Endothelial cell (in vitro differentiated cells): ENCODE measurements at places on chromosomes 1 and 21. TPM values are rescaled to one million over a fixed set of nuclear protein-coding genes. Genes with fewer than 3 reads are reported as not detected.

DNA sequence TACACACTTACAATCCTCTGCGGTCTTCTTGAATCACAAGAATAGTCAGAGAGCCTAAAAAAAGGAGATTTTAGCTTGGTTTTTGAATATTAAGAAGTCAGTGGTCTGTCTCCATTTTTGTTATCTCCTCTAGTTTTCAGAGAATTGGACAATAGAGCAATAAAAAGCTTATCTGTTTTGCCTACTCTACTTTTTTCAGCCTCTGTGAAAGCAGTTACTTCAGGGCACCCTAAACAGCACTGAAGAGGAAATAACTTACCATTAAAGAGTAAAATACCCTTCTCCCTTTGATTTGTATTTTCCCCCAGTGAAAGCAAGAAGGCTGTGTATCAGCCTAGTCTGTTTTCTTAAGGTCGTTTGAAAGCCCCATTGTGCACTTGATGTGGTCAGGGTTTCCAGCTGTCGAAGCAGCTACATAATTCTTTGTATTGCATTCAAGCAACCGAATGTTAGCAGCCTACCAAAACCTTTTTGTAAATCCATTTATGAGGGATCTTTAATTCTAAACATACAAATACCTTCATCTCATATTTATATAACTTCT is 1.0 kb downstream of the NTMT2 start:
- no peak overlapping the region for H3K27ac ChIP-seq
- H3K4me1 ChIP-seq: peaks cover 3% of the 10 kb centered on the region
- H3K27me3 ChIP-seq: no peaks in the 10 kb centered on the region

DNA sequence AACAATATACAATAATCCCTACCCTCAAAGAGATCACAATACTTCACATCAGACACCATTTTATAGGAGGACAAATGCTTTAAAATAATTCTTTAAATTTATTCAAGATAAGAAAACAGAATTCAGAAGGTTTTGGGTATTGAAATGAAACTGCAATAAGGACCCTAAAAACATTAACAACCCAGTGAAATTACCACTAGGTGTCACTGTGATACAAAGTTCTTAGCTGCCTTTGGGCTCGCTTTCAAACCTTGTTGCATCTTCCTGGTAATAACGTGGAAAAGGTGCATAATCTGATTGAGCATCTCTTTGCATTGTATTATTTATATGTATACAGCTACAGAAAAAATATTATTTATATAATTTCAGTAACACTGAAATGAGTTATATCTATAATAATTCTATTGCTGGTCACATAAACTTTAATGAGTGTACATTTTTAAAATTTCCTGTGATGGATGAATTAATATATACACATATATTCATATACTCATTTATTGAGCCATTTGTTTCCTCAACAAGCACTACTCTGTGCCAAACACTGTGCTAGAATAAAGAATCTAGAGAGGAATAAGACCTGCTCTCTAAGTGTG is 185.2 kb downstream of the FAF1 start:
- no peaks in the 10 kb centered on the region for H3K27me3 ChIP-seq
- H3K36me3 ChIP-seq: no peaks in the 10 kb centered on the region
- H3K4me3 ChIP-seq: no peak overlapping the region
- peaks cover 3% of the 10 kb centered on the region for H3K4me1 ChIP-seq
- DNase-seq: peak; percentile 11
- H3K27ac ChIP-seq: no peak overlapping the region

KCNE1 gene
- total RNA-seq: 0.26 TPM

GRCh38 chr1:37724575-37724974 is 32.3 kb downstream of the CDCA8 start:
- H3K4me1 ChIP-seq: no peaks in the 10 kb centered on the region
- no peaks in the 10 kb centered on the region for H3K36me3 ChIP-seq
- no peak overlapping the region for H3K4me3 ChIP-seq
- H3K27ac ChIP-seq: no peak overlapping the region

DNA sequence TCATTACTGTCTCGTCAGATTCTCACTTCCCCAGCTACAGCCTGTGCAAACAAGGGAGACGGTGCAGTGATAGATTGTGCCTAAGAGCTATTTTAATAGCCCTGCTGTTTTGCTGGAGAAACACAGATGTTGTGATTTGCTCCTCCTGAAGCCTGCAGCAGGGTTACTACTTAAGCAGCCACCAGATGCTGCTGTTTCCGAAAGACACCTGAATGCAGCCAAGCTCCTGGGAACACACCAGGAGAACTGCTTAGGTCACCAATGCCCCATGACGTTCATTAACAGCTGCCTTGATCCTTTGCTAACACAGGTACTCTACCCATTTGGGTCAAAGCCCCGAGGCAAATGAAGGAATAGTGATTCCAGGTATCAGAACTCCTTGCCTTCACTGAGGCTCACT is 411.8 kb upstream of the DAB1 start:
- no peak for DNase-seq
- H3K36me3 ChIP-seq: peaks cover 6% of the 10 kb centered on the region
- no peak overlapping the region for H3K4me3 ChIP-seq
- H3K27me3 ChIP-seq: no peaks in the 10 kb centered on the region

PLA2G2D gene
- not detected for total RNA-seq

DNA sequence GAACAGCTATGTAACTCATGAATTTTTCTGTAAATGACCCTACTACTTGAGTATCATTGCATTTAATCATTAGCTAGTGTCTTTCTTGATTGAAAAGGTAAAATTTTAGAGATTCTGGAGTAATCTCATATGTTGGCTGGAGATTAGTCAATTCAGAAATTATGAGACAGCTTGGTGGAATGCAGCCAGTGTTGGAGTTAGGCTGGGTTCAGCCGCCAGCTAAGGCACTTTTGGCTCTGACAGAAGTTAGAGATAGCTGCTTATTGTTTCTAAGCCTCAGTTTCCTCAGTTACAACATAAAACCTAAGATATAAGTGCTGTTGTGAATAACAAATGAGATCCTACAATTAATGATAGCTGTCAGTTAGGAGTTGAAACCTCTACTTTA is 49.4 kb downstream of the TBCE start:
- no peaks in the 10 kb centered on the region for H3K36me3 ChIP-seq
- H3K27ac ChIP-seq: no peak overlapping the region
- H3K27me3 ChIP-seq: peaks cover 4% of the 10 kb centered on the region
- no peak overlapping the region for H3K4me3 ChIP-seq

SLC35F3 gene
- total RNA-seq: 0.36 TPM

DNA sequence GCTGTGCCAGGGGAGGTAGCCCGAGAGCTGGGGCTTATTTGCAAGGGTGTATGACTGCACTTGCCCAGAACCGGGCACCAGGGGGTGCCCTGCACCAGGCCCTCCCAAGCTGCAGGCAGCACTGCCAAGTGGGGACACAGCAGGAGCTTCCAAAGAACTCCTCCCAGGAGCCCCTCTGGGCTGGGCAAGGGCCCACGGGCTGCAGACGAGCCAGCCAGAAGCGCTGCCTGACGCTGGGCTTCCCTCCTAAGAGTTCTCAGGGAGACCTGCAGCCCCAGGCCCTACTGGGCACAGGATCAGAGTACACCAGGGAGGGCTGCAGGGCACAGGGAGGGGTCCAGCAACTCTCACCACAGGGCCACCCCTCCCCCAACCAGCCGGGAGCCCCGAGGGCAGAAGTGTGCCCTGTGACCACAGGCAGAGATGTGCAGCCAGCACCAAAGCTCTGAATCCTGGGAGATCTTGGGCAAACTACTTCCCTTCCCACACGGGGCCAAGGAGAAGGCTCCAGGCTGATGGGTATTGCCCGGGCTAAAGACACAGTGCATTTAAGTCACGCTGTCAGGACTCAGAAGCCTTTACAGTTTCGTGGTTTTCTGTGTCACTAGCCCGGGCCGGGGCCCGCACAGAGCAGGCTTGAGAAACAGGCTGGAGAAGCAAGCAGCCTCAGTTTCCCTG is 63.4 kb downstream of the KCNAB2 start:
- peak; percentile 42 for DNase-seq
- H3K4me1 ChIP-seq: peaks cover 5% of the 10 kb centered on the region
- H3K36me3 ChIP-seq: no peaks in the 10 kb centered on the region
- no peak overlapping the region for H3K27ac ChIP-seq
- no peak overlapping the region for H3K4me3 ChIP-seq

- peaks cover 16% of the 10 kb centered on the region for H3K36me3 ChIP-seq
- H3K4me3 ChIP-seq: no peak overlapping the region
- peaks cover 10% of the 10 kb centered on the region for H3K4me1 ChIP-seq
- H3K27me3 ChIP-seq: peaks cover 11% of the 10 kb centered on the region
- no peak overlapping the region for H3K27ac ChIP-seq
- no peak for DNase-seq
These were observed 6.2 kb downstream of the PROX1 start for GRCh38 chr1:213993929-213994328.

GRCh38 chr1:1758059-1758621 is 20.1 kb downstream of the NADK start:
- peaks cover 35% of the 10 kb centered on the region for H3K36me3 ChIP-seq
- peaks cover 5% of the 10 kb centered on the region for H3K27me3 ChIP-seq
- H3K4me1 ChIP-seq: no peaks in the 10 kb centered on the region
- no peak for DNase-seq

F5 gene
- not detected for total RNA-seq

- no peak overlapping the region for H3K27ac ChIP-seq
- H3K27me3 ChIP-seq: no peaks in the 10 kb centered on the region
- no peak for DNase-seq
- H3K4me3 ChIP-seq: no peak overlapping the region
- peaks cover 17% of the 10 kb centered on the region for H3K4me1 ChIP-seq
These were observed 36.6 kb downstream of the HUNK start for GRCh38 chr21:31909153-31910073.

DNA sequence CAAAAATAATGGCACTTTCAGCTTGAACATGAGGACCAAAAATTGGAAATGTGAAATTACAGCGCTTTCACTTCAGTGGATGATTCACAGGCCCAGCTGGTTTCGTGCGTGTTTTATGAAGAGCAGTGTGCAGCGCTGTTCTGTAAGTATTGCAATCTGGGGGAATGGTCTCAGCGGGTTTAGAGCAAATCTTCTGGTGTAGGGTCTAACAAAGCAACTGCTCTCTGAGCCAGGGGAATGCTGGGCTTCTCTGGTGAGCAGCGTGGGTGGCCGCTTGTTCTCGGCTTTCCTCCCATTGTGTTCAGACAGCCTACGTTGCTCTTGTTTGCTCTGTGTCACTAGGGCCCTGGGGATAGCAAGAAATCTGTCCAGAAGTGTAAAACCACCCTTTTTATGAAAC is 42.4 kb upstream of the GADD45A start:
- peaks cover 8% of the 10 kb centered on the region for H3K4me1 ChIP-seq
- H3K36me3 ChIP-seq: no peaks in the 10 kb centered on the region
- H3K27me3 ChIP-seq: no peaks in the 10 kb centered on the region
- peak overlapping the region; percentile 65 for H3K27ac ChIP-seq
- DNase-seq: peak; percentile 24

DNA sequence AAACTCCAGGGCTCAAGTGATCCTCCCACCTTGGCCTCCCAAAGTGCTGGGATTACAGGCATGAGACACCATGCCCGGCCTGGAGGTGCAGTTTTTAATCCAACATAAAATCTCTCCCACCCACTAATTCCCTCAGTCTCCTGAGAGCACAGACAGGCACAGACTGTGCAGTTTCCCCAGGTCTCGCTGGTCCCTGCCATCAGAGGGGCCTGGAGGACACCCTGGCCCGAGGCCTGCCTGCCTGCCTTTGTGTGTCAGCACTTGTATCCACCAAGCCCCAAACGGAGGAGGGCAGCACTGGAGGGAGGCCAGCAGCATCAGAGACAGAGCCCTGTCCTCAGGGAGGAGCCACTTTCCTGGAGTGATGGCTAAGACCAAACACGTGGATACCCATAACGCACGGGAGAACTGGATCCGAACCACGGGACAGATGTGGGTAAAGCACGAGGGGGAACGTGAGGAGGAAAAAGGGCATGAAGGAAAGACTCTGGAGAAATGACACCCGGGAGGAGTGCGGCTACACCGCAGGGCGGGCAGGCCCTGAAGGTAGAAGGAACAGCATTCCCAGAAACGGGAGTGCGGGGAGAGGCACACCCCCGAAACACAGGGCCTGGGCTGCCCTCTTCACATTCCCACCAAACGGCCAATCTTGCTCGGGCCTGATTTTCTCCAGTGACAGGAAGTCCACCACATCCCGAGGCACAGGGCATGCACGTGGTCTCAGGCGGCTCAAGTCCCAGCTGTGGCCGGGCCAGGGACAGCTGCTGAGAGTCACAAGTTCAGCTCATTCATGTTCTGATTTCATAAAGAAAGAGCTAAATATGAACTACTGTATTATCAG is 29.7 kb downstream of the NPHP4 start:
- H3K27ac ChIP-seq: no peak overlapping the region
- no peak for DNase-seq
- no peak overlapping the region for H3K4me3 ChIP-seq
- H3K36me3 ChIP-seq: peaks cover 14% of the 10 kb centered on the region
- no peaks in the 10 kb centered on the region for H3K4me1 ChIP-seq

GRCh38 chr1:28456078-28456477 is 49.8 kb upstream of the RCC1 start:
- DNase-seq: no peak
- peaks cover 10% of the 10 kb centered on the region for H3K36me3 ChIP-seq
- peaks cover 46% of the 10 kb centered on the region for H3K4me1 ChIP-seq
- peak overlapping the region; percentile 56 for H3K4me3 ChIP-seq
- peak overlapping the region; percentile 89 for H3K27ac ChIP-seq
- H3K27me3 ChIP-seq: peaks cover 12% of the 10 kb centered on the region

DNA sequence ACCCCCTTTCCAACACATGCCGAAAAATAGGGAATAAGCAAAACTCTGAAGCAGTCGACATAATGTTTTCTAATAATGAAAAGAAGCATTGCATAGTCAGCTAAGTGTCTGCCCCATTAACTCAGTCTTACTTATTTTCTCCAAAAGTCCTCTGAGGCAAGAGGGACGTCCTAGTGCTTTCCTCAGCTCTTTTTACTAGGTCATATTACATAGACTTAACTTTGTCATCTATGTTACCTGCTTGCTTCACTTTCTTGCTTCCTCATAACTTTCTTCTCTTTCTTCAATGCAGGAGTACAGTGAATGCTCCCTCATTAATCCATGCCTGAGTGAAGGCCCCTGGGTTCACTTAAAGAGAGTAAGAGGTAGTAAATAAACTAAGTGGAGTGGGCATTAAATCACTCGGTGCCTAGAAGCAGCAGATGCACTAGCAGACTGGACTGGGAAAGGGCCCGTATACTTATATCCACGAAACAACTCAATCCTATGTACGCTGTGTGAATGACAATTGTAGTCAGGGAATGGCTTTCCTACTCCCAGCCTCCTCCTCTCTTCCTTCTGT is 210.5 kb upstream of the SPAG17 start:
- no peak overlapping the region for H3K4me3 ChIP-seq
- H3K27ac ChIP-seq: no peak overlapping the region
- H3K36me3 ChIP-seq: no peaks in the 10 kb centered on the region

DNA sequence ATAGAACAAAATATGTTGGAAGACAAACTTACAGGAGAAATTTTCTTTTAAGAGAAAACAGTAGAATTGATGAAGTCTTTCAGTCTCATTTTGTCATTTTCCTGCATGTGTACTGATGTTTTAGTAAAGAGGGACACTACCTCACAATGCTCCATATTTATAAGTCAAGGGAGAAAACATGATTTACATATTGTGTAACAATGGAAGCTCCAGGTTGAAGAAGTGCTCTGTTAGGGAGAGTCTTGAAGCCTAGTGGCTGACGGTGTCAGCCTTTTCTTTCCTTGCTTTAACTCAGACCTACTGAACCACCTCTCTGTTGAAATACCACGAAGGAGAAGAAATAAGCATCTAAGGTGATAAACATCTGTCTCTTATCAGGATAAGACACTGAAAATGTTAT is 75.0 kb downstream of the C4BPA start:
- no peak for DNase-seq
- H3K27ac ChIP-seq: no peak overlapping the region
- no peaks in the 10 kb centered on the region for H3K36me3 ChIP-seq

GRCh38 chr1:10682108-10682445 is 114.4 kb downstream of the CASZ1 start:
- DNase-seq: no peak
- H3K4me1 ChIP-seq: peaks cover 24% of the 10 kb centered on the region
- no peaks in the 10 kb centered on the region for H3K36me3 ChIP-seq

- DNase-seq: no peak
- no peak overlapping the region for H3K4me3 ChIP-seq
- H3K27me3 ChIP-seq: peaks cover 9% of the 10 kb centered on the region
These were observed 5.7 kb upstream of the KRTAP12-1 start for GRCh38 chr21:44687671-44688070.
